Pons (tissue), 1 donor: ENCODE measurements at places on chromosomes 4 and X.

GRCh38 chr4:82047731-82048130, 326.1 kb downstream of the HNRNPD start:
- DNase-seq, result no peak

- DNase-seq, result no peak
These were observed 2.2 kb upstream of the MID2 start for GRCh38 chrX:107823456-107823855.

- no peak for DNase-seq
These were observed 187.3 kb downstream of the GABRB1 start for GRCh38 chr4:47218631-47219030.

GRCh38 chrX:22141047-22141730, 109.1 kb downstream of the PHEX start:
- no peak for DNase-seq

GRCh38 chr4:102420563-102421398, 75.5 kb upstream of the SLC39A8 start:
- DNase-seq, result no peak

- DNase-seq, result no peak
These were observed 79.4 kb downstream of the FAM193A start for GRCh38 chr4:2615821-2616220.

GRCh38 chr4:77031544-77031943, 44.2 kb downstream of the CCNI start:
- no peak for DNase-seq

DNA sequence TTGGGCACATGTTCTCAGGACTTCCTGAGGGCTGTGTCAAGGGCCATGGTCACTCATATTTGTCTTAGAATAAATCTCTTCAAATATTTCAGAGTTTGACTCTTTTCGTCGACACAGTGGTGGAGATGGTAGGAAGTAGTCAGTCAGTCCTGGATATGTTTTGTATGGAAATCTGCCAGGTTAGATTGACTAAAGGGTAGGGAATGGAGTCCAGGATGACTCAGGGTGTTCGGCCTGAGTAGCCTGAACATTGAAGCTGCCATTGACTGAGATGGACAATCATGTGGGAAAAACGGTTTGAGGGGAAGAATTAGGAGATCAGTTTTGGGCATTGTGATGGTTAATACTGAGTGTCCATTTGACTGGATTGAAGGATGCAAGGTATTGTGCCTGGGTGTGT, 177.1 kb upstream of the CENPE start:
- no peak for DNase-seq

GRCh38 chr4:128633067-128633466, 176.4 kb upstream of the JADE1 start:
- DNase-seq, result no peak

DNA sequence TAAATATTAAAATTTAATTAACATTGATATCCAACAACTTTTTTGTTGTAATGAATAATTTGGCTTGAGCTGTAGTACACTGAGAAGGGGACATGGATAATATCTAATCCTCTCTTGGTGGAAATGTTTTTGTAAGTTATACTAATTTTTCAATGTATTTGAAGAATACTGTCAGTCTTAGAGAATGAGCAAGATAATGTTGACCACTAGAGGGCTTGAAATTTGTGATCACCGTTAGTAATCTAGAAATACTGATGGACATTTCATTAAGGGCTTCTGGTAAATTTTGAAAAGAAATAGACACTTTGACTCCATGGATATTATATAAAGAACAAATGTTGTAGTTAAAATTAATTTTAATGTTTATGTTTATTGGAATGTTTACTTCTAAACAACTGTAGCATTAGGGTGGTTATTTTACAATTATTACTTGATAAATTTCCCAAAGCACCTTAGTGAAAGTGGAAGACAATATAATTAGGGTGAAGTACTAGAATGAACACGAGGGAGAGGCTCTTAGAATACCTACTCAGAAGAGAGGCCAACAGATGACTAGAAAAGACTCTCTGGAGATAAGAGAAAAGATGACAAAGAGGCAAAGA, 20.0 kb upstream of the CAMK2D start:
- peak; percentile 64 for DNase-seq

DNA sequence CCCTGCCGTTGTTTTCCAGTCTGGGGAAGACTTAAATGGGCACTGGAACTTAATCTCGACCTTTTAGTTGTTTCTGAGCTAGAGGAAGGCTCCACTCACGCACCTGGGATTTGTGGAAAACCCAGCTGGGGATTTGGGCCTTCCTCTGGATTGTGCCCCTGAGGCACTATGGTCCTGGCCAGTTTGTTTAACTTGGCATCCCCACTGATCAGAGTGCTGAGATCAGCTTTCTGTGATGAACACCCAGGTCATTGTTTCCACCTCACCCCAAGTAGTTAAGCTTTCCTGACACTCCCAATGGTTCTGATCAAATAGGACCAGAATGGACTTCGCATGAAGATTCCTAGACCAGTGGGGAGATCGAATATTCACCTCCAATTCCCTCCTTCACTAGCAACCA, 20.5 kb upstream of the NAP1L5 start:
- no peak for DNase-seq

- no peak for DNase-seq
These were observed 421.9 kb downstream of the ANKRD50 start for GRCh38 chr4:124290678-124291077.

- no peak for DNase-seq
These were observed 28.7 kb downstream of the PAPSS1 start for GRCh38 chr4:107691378-107691777.
